ENCODE measurements at places on chromosomes 1 and 21.

- DNase-seq: peak; percentile 100
Observed at GRCh38 chr1:151311589-151312331, 15.5 kb downstream of the PI4KB start.

- DNase-seq: no peak
Observed at GRCh38 chr1:228777236-228777635, 42.0 kb downstream of the RHOU start.

DNA sequence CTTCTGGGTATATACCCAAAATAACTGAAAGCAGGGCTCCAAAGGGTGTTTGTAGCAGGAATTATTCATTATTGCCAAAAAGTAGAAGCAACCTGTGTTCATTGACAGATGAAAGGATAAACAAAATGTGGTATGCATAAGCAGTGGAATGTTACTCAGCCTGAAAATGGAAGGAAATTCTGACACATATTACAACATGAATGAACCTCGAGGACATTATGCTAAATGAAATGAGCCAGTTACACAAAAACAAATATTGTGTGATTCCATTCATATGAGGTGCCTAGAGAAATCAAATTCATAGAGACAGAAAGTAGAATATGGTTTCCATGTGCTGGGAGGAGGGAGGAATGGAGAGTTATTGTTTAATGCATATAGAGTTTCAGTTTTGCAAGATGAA lies 86.3 kb upstream of the ARTN start:
- no peak for DNase-seq

DNA sequence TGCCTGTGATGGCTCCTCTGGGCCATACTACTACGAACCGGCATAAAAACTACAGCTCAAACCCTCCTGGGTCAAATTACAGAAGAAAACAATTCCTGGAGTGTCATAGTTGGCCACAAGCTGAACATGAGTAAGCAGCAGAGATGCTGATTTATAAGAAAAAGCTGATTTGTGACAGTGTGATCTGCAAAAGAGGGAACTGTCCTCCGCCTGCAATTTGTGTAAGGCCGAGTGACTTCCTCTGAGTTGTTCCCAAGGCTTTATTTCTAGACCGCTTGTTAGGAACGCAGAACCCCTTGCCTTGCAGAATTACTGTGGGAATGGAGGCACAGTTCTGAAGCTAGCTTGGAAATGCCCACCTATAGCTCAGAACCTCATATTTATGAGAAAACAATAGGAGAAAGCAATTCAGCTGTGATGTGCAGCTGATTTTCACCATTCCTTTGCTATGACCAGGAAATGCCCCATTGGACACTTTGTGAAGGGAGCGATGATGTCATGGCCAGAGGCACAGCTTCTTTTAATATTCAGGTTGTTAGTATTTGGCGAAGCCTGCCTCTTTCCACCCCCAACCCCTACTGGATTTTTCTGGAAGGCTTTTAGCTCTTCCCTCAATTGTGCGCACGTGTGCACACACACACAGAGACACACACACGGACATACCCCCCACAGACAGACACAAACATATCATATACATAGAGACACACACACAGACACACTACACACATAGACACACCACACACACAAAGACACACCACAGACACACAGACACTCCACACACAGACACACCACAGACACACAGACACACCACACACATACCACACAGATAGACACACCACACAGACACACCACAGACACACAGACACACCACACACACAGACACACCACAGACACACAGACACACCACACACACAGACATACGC lies 47.6 kb downstream of the IER5 start:
- peak; percentile 94 for DNase-seq

DNA sequence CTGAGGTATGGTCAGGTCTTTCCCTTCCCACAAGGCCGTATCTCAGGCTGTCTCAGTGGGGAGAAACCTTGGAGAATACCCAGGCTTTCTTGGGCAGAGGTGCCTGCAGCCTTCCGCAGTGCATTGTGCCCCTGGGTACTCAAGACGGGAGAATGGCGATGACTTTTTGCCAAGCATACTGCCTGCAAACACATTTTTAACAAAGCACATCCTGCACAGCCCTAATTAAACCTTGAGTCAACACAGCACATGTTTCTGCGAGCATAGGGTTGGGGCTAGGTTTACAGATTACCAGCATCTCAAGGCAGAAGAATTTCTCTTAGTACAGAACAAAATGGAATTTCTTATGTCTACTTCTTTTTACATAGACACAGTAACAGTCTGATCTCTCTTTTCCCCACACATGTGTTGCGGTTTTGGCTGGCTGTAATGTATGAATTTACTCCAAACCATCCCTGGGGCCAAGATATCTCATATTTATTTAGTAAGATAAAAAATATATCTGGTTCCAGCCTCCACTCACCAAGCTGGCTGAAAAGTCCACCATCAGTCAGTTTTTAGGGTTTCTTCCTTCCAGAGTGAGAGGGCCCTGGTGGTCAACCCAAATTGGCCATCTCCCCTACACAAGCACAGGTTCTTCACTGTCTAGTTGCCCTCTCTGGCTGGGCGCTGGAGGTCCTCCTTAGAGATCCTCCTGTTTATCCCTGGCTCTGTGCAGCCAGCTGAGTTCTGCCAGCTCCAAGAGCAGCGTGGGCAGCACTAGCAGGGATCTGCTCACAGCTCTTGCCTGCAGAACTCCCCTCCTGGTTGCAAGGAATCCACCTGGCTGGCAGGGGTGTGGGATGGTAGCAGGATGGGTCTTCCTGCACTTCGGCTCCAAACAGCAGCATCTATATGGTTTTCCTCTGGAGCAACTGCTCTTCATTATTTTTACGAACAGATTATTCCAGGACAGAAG lies 2.6 kb downstream of the FAAH start:
- DNase-seq: peak; percentile 17

- DNase-seq: no peak
Observed at GRCh38 chr1:93635614-93636543, 45.8 kb downstream of the BCAR3 start.

DNA sequence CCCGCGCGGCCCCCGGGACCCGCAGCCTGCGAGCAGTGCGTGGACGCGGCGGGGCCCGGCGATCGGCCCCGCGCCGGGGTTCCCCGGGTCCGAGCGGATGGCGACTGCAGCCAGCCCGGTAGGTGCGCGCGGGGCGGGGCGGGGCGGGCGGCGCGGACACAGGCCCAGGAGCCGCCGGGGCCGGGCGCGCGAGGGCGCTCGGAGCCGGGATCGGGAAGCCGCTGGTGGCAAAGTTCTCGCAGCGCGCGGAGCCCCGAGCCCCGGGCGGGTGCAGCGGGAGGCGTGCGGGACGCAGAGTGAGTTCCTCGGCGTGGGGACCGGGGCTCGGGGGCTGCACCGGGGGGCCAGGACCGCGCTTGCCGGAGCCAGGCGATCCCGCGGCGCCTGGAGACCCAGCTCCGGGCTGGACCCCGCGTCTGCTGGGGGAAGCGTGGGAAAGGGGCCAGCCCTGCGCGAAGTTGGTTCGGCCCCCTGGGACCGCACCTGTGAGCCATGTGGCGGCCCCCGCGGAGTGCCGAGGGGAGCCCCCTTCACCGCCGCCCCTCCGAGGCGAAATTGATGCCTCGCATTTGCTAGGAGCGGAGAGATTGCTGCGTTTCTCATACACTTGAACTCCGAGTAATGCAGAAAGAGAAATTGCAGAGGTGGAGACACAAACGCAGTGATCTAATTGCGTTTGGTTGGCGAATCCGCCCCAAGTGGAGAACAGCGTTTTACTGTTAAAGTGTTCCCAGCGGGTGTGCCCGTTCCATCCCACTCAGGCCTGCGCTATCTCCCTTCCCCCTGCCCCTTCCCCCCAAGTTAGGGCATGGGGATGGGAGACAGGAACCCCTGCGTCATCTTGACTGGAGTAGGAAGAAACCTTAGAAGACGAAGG lies 228.9 kb upstream of the TMEM51 start:
- DNase-seq: peak; percentile 59

DNA sequence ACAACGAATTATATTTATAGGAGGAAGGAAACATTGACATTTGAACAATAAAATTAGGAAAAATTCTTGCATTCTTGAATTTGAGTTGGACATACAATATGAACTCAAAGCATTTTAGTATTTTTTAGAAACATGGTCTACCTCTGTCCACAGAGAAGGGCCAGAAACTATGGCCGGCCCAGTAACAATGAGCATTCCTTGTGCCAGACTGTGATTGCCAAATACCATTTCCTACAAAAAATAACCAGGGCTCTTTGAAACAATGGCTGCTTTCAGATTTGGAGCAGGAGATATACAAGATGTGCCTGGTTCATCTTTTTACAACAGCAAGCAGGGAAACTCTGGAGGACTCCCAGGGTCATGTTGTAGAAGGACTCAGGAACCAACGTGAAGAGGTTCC lies 38.4 kb downstream of the NOS1AP start:
- no peak for DNase-seq

DNA sequence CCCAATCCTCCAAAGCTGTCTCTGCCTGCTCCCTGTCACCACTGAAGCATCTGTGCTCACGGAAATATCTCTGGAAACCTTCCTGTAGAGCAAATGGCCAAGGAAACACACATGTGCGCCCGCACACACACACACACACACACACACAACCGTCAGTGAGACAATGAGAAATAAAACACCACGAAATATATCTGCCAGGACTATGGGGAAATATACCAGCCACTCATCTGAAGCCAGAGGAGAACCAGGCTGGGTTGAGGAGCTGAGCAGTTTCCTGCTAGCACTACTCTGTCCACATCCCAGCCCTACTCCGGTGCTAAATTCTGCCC lies 25.1 kb upstream of the PLXNA2 start:
- DNase-seq: no peak

GRCh38 chr1:87393445-87394085 lies 64.9 kb downstream of the LMO4 start:
- no peak for DNase-seq

- DNase-seq: no peak
Observed at GRCh38 chr1:202213361-202214088, 19.9 kb downstream of the LGR6 start.

- no peak for DNase-seq
Observed at GRCh38 chr1:89087241-89087640, 22.2 kb upstream of the GBP1 start.

DNA sequence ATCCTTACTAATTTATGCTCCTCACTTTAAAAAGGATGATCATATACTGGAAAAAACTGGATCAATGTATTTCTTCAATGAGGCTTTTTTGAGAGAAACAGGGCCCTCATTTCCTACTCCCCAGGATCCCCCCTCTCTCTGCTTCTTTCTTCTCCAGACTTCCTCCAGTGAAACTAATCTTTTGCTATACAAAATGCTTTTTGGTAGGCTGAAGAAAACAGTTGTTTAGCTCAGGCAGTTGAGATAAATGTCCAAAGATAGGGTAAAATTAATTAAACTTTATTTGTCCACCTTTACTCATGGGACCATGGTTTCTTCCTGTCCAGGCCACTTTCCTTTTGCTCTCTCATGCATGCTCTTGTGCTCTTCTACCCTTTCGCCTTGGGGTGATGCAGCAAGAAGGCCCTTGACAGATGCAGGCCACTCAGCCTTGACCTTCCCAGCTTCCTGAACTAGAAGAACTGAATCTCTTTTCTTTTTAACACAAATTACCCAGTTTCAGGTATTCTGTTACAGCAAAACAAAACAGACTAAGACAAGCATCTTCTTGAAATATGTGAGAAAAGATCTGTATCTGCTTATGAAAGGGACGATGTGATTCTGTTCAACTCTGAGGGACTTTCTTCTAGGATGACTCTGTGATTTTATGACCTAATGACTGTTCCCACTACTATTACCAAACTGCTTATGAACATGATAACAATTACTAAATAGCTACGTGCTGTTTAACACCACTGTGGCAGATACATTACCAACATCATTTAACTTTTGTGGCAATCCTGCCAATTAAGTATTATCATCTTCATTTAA lies 63.7 kb downstream of the NVL start:
- DNase-seq: no peak

DNA sequence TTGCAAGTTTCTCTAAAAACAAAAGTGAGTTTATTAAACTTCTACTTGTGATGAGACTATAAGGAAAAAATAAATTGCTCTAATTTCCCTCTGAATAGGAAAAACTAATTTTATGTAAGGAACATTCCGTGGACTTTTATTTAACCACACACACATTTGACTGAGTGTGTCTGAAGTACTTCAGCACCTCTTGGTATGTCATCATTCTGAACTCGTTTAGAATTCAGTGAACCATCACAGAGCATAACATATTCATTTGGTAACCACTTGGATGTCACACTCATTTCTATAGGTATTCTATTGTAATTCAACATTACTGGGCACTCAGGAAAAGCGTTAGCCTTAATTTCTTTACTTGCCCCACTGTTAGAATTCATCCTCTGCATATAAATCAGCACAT lies 79.1 kb downstream of the RGS21 start:
- no peak for DNase-seq

- DNase-seq: no peak
Observed at GRCh38 chr1:207651583-207651982, 6.7 kb downstream of the CR1L start.

- peak; percentile 95 for DNase-seq
Observed at GRCh38 chr1:46183079-46183847, 7.0 kb upstream of the P3R3URF start.

- DNase-seq: no peak
Observed at GRCh38 chr1:217813031-217813430, 181.9 kb downstream of the SPATA17 start.

GRCh38 chr1:13826591-13826990 lies 126.6 kb downstream of the PRDM2 start:
- DNase-seq: no peak

DNA sequence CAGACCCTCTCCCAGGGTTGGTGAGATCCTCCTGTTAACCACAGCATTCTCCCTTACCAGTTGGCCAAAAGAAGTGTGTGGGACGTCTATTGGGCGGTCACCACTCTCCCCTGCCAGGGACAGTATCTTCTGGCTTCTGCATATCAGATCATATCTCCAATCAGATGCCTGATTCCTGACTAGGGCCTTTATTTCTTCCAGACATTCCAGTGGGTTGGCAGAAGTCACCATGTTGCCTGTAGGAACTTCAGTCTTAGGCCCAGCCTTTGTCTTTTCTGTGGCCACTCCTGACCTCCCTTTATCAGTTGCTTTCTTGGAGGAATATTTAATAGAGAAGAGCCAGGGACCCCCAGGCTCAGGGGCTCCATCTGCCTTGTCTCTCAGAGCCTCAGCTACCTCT lies 130.4 kb upstream of the F3 start:
- DNase-seq: no peak

DNA sequence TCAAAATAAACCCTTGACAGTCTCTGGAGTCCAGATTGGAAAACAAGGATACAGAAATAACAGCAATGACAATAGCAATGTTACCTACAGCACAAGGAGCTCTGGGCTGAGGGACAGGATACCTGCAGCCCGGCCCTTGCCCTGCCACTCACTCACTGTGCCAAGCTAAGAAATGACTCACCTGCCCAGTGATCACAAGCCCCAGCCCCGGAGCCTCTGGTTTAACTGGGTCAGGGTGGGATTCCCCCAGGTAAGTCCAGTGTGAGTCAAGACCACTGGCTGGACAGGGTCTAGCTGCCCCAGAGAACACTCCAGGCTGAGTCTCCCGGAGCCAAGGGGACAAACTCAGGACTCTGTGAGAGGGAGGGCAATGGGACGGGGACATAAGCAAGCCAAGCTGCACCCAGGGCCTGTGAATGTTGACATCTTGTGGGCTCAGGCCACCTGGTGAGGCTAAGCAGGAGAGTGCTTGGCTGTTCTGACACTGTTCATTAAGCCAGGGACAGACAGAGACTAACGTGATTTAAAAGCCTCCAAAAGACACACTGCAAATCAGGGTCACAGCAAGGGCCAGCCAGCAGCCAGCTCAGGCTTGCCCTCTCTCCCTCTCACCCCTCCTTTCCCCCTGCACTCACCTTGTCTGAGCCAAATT lies 64.1 kb downstream of the MIS18A start:
- DNase-seq: no peak
